ENCODE measurements at places on chromosomes 1 and 21.

GRCh38 chr1:41013796-41014195 lies 7.7 kb downstream of the SLFNL1 start:
- no peak for DNase-seq

DNA sequence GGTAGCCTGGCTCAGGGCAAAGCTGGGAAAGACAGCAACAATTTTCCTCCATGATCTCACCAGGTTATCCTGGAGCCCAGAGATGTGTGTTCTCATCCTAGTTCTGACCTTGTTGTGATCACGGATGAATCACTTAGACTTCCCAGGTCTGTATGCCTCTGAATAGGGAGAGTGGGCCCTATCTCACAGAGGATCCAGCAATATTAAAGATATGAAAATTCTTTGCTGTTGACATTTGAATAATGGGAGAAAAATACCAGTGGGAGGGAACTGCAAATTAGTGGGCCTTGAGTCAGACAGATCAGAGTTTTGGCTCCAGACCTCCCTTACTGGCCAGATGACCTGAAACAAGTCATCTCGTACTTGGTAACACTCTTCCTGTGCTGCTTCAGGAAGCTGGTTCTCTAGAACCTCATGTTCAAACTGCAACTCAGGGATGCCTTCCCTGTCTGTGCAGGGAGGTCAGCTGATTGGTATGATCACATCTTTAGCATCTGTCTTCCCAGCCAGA lies 32.8 kb upstream of the RNF19B start:
- DNase-seq, result peak; percentile 71

DNA sequence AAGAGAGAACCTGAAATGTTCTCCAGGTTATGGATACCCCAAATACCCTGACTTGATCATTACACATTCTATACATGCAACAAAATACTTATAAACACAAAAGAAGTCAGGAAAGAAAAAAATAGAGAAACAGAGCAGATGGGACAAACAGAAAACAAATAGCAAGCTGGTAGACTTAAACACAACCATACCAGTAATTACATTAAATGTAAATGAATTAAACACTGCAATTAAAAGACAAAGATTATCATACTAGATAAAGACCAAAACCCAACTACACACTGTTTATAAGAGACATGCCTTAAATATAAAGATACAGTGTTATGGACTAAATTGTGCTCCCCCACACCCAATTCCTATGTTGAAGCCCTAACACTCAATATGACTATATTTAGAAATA lies 117.2 kb downstream of the ACBD6 start:
- DNase-seq, result no peak

DNA sequence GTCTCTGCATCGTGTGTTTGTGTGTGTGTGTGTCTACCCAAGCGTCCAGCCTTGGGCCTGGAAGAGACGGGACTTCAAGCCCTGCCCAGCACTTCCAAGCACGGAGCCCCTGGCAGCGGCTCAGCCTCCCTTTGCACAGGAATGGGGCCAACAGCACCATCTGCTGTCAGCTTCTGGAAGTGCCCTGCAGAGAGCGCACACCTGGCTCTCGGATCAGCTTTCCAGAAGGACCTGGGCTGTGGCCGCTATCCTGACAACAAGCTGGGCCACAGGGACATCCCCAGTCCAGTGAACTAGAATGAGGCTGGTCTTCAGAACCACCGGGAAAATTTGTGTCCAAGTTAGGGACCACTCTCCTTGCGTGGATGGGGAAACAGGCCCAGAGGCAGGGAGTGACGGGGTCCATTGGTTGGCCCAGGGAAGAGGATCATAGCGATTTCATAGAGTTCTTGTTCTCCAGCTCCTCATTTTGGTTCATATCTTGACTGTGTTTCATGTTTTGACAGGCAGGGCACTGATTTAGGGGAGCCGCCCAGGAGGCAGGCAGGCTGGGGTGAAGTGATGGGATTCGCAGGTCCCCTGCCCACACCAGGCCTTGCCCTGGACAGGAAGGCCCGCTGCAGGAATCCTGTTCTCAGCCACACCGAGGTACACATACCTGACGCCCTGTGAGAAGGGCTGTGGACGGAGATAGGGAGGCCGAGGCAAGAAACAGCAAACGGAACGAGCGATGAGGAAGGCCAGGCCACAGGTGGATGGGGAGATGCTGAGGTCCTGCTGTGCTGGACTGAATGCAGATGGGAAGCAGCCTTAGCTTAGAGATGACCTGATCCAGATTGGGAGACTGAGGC lies 38.4 kb downstream of the TAS1R2 start:
- peak; percentile 54 for DNase-seq

DNA sequence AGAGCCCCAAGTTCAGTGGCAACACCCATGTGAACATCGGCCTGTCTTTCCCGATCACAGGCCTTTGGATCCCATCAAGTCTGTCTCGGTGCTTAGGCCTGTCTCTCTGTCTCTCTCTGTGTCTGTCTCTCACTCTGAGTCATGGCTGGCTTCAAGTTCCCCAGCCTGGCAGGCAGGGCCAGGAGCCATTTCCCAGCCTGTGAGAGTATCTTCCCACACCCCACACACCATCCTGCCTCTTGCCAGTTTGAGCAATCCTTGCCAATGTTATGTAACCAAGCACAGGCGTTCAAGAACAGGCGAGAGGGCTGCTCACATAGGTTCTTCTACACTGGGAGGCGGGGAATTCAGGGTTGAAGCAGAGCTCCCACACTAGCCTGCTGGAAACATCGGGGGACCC lies 70.0 kb upstream of the TMEM51 start:
- DNase-seq, result no peak

- no peak for DNase-seq
Observed at GRCh38 chr1:210342986-210343780, 14.5 kb downstream of the HHAT start.

DNA sequence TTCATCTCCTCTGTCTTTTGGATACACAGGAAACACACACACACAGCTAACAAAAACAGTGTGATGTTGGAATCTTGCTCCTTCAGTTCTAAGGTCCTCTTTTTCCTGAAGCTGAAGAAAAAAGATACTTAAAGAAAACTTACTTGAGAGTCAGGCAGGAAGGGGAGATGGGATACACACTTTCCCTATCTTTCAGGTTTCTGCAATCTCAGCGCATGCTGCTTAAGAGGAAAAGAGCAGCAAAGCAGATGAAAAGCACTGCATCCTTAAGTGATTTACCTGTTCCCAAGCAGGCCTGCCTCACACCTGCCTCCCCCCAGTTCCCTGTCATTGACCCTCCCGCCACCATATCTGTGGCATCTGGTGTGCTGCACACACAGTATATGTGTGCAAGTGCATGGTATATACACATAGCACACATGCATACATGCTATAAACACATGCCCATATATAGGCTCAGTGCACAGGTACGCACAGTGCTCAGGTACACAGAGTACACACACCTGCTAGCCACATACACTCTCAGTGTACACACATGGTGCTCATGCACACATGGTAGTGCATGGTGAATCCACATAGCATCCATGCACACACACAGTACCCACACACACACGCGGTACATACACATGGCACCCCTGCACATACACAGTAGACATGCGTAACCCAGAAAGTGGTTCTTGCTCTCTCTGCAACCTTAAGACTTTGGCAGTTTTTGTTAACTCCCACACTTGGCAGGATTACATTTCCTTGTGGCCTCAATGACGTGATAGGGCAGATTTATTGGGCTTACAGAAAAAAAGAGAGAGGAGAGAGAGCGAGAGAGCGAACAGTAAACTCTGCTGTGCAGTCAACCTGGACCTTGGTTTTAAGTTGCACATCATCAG lies 166.9 kb downstream of the TOMM20 start:
- peak; percentile 94 for DNase-seq

DNA sequence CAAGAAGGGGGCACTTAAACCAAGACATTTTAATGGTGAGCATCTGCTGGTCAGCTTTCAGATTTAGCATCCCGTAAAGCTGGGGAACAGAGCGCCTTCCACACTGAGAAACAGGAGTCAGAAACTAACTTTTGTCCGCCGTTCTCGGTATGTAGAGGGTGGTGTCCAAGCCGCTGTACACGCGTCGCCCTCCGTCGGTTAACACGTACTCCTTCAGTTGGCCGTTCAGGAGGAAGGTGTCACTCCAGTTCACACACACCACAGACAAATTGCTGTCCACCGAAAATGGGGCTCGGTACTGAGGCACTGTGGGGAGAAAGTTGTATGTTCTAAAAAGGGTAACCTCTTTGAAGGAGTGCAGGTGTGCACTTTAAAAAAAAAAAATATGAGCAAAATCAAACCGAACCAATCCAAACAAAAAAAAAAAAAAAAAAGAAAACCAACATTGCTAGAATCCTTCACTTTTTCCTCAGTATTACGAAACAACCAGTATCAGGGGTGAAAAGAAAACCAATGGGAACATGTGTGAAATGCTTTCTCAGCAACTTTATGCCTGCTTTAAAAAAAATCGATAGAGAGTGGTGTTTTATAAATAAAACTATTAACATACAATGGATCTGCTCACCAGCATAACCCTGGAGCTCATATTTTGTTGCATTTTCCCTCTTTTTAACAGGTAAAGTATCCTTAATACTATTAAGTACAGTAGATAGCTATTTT lies 73.5 kb downstream of the KCTD3 start:
- DNase-seq, result no peak

DNA sequence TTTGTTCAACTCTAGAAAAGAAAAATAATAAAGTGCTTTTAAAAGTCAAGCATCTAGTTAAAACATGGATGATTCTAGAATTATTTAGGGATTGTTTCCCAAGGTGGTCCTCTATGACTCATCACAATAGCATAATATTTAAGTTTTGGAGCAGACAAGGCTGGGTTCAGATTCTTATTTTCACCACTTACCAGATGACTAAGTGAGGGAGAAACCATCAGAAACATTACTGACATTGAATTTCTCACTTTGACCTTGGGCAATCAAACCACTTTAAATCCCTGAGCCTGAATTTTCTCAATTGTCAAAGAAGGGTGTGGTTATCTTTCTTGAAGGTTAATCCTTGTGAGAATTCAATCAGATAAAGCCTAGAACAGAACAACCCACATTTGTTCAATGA lies 102.5 kb upstream of the PTGFR start:
- DNase-seq, result no peak

GRCh38 chr1:117147341-117147831 lies 25.8 kb upstream of the TRIM45 start:
- no peak for DNase-seq

GRCh38 chr1:159869607-159870006 lies 7.2 kb upstream of the VSIG8 start:
- DNase-seq, result no peak

- peak; percentile 47 for DNase-seq
Observed at GRCh38 chr1:39269791-39270342, 65.4 kb downstream of the MACF1 start.

GRCh38 chr1:209616366-209617046 lies 33.0 kb downstream of the CAMK1G start:
- DNase-seq, result no peak

GRCh38 chr1:169869426-169869825 lies 24.3 kb downstream of the SCYL3 start:
- no peak for DNase-seq

DNA sequence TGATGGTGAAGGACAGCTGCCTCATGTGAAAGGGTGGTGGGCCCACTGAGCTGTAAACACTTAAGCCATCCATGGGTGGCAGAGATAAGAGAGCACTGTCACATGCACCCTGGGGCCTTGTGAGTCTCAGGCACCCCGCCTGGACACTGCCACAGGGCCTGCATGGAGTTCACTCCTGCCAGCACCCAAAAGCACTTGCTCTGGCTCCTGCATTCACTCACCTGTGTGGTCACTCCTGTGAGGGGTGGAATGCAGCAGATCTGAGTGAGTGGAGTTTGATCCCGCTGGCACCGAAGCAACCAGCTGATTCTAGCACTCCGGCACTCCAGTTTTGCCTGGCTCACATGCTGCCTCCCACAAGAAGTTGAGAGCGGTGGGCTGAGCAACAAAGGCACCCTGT lies 1142.1 kb upstream of the PRMT6 start:
- no peak for DNase-seq

GRCh38 chr1:182340233-182341058 lies 51.1 kb downstream of the GLUL start:
- no peak for DNase-seq

GRCh38 chr1:76428028-76428427 lies 353.5 kb downstream of the ST6GALNAC3 start:
- no peak for DNase-seq

DNA sequence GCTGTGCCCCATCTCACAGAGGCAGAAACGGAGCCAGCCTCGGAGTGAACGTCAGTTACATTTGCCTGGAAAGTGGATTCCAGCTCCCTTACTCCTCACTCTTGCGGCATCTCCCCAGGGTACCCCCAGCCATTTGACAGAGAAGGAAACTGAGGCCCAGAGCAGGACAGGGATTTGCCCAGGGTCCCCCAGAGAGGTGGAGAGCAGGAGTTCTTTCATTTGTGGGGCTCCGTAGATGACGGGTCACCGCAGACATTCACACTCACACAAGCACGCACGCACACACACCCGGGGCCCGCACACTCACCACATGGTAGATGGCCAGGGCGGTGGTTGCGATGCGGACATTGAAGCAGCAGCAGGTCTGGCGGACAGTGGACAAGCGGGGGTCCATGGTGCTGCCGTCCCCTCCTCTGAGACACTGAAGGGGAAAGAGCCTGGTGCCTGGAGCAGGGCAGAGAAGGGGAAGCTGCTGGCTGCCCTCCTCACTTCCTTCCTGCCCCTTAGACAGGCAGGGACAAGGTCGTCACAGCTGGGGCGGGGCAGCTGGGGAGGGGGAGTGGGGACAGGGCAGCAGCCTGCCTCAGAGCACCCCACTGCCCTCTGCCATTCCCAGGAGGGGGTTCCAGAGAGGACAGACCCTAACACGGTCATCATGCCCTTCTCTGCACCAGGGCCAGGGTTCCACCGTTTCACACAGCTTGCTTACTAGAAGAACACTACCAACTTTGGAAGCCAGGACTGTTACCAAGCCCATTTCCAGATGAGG lies at the start of gene LAPTM5:
Gene LAPTM5, minus strand, starts transcription at position 423 of the 769 bp plus-strand sequence. Its CDS starts 29 bp downstream, at position 394.
- no peak for DNase-seq

GRCh38 chr1:237211031-237211430 lies 169.0 kb downstream of the RYR2 start:
- no peak for DNase-seq

DNA sequence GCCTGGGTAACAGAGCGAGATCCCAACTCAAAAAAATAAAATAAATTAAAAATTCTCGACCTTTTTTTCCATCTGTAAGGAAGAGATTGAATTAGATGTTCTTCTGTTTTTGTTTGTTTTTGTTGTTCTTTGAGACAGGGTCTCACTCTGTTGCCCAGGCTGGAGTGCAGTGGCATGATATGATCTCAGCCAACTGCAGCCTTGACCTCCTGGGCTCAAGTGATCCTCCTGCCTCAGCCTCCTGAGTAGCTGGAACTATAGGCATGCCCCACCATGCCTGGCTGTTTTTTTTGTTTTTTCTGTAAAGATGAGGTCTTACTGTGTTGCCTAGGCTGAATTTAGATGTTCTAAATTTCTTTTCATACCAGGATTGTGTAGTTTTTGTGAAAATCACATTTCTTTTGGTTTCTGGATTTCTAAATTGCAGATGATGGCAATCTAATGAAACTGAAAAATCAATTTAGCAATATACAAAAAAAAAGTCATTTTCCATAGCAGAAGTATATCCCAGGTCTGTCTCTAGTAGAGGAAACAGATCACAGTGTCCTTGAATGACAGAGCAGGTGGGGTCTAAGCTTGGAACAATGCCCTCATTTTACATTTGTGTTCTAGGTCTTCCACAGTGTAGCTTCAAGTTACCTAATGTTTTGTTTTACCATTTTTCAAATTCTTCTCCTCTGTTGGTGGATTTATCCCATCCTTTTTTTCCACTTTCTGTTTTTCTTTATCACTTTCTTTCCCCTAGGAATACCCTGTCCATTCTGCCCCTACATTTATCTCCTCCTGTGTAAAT lies 20.3 kb downstream of the ZYG11A start:
- DNase-seq, result no peak

- no peak for DNase-seq
Observed at GRCh38 chr1:5947071-5947821, 45.0 kb downstream of the NPHP4 start.
